ENCODE measurements at places on chromosomes 3 and 15.

DNA sequence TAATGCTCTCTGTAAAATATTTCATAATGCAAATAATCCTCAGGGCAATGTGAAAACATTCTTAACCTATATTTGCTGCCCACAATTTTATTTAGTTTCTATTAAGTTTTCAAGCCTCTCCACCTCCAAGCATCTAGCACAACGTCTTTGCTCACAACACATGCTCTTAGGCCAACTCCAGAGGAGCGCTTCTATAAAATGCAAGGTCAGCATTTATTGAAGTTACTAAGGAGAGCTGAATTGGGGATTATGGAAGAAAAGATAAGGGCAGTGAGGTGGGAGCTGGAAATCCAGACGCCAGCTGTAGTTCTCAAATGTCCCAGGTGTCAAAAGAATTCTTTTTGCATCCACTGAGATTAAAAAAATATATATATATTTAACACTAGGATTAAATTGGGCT is 996 bp downstream of the RABL3 start:
- no peak for DNase-seq

- DNase-seq: peak; percentile 45
These were observed 309.9 kb downstream of the RPLP1 start for GRCh38 chr15:69762373-69763148.

DNA sequence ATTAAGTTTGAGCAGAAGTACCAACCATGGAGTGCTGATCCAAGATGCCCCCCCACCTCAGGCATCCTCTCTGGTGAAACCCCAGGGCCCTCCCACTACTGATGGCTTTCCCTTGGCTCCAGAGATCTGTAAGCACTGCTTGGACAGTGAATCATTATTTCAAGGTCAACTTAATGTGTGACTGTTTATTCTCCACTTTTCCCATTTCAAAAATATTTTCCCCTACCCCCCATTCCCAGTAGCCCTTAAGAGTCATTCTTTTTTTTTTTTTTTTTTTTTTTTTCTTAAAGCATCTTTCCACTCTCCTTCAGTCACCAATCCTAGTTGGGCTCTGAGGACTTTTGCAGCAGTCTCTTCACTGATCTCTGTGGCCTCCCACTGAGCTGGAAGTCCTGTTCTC is 82.6 kb downstream of the PCCB start:
- no peak for DNase-seq

DNA sequence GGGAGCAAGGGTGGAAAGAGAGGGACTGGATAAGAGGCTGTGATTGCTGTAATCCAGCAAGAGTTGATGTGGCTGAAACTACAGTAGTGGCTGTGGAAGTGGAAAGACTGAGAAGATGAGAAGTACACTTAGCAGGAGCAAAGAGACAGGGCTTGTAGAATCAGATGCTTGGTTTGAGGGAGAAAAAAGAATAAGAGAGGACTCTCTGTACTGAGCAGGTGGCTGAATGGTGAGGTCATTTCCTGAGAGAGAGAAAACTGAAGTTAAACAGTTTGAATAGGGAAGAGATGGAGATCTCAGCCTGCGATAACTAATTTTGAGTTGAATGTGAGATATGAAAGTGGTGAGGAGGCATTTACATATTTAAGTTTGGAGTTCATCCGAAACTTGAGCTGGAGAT is 95.8 kb upstream of the SLC25A36 start:
- DNase-seq: peak; percentile 58

GRCh38 chr3:59803268-59803667 is 753.4 kb upstream of the CFAP20DC start:
- no peak for DNase-seq

DNA sequence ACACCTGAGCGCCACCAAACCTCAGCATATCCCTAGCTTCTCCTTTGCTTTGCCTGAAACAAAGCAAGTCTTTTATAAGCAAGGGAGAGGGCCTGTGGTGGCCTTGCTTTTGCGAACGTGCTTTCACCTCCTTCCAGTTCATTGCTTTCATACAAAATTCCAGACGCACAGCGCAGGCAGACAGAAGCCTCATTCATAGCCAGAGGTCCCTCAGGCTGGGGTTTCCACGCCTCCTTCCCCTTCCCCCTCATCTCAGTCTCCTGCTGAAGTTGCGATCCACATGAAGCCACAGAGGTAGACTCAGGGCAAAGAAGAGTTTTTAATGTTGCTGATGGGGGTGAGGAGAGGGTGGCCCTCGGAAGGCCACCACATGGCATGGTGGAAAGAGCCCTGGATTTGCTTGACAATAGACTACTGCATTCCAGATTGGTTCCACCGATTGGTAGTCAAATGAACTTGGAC is 59.4 kb upstream of the FLNB start:
- no peak for DNase-seq

- peak; percentile 79 for DNase-seq
These were observed 3.0 kb downstream of the ALCAM start for GRCh38 chr3:105369500-105370371.

All from NCI-H146 (cell line).